Stimulated activated CD4-positive, alpha-beta T cell treated with anti-CD3 and anti-CD28 coated beads, Interleukin-15, amount 100 ng/mL, for 24 hours (primary cell): ENCODE measurements at places on chromosomes 1 and 21.

GRCh38 chr1:26856181-26856580, 6.8 kb upstream of the SFN start:
- no peak for DNase-seq

- no peak for DNase-seq
These were observed 60.8 kb upstream of the KRTAP11-1 start for GRCh38 chr21:30942192-30942591.

DNA sequence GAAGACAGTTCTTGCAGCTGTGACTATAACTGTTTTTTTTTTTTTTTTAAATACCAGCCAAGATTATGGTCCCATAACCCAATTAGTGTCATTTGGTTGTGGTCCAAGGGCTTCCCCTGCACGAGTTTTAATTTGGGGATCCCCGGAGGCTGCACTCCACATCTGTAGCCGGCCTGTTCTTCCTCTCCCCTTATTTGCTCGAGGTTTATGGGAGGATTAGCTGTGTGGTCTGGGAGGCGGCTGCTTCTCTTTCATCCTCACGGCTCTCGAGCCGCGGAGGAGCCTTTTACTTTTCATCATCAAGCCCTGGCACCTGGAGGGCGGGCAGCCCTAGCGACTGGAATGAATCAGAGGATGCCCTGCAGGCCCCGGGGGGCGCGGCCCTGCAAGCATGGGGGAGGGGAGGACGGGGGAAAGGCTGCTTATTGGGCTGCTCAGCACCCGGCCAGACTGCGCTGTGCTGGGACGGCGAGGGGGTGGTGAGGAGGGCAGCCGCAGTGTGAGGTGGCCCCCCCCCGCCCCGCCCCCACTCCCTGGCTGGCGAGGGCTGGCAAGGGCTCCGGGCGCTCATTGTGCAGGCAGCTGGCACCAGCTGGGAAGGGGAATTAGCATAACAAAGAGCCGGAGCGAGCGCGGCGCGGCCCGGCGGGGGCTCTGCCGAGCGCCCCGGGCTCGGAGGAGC, 18.5 kb downstream of the SERTAD4 start:
- peak; percentile 41 for DNase-seq

DNA sequence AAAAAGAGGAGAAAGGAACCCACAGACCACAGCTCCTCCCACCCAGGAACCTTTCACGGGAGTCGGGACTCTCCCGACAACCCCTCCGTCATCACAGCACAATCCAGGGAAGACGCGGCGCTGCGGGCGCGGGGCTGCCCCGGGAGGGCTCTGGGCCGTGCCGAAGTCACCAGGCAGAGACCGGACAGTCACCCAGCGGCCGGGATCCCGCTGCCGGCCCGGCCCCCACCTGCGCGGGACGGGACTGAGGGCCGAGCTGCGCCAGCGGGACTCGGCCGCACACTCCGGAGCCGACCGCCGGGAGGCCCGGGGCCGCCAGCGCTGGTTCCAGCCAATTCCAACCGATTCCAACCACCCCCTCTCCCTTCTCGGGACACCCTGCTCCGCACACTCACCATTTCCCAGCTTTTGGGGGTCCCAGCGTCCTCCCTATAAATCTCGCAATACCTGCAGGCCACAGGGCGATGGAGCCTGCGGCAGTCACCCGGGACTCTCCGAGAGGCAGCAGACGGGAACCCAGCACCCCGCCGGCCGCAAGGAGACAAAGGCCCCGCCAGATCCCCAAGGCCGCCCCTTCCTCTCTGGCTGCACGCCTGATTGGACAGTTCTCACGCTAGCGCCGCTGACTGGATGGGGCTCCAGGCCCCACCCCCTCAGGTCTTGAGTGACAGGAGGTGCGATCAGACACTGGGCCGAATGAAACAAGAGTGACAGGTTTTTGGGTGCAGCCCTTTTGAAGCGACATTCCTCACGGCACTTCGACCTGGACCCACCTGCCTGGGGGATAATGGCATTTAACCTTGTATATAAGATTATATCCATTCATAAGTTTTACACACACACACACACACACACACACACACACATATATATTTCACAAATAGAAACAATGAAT, at the start of gene ZNF695:
Gene ZNF695, minus strand, starts transcription at position 547 of the 895 bp plus-strand sequence. Its CDS starts 149 bp downstream, at position 398.
- DNase-seq: peak; percentile 77

DNA sequence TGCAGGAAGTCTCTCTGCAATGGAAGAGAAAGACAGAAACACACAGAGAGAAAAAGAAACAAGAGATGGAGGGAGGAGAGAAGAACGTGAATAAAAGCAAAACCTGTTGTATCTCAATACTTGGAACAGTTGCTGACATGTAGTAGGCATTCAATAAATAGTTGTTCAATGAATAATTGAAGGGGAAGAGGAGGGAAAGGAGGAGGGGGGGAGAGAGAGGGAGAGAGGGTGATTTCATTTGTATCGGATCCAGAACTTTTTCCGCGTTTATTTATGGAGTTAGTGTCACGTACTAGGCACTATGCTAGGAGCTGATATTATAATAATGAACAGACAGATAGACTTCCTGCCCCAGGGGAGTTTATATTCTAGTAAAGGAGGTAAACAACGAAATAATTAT, 144.1 kb downstream of the OMA1 start:
- DNase-seq: no peak

DNA sequence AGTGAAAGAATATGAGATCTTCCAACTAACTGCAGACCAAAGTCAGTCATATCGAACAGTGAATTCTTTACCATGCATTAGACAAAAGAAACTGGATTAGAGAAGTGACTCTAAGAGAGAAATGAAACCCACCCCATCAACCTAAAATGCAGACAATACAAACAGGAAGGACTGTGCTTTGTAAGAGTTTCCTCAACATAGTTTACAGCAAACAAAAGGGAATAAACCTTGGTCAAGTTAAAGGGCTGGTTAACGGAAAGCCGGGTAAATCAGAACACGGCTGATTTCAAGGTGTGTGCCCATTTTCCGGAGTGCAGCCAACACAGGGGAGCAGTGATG, 39.2 kb downstream of the SIPA1L2 start:
- DNase-seq: no peak

- DNase-seq: no peak
These were observed 52.6 kb upstream of the RC3H1 start for GRCh38 chr1:174074757-174075156.

GRCh38 chr1:230459465-230459864, 33.3 kb upstream of the PGBD5 start:
- no peak for DNase-seq

GRCh38 chr1:228802386-228803220, 67.3 kb downstream of the RHOU start:
- DNase-seq: no peak

- DNase-seq: no peak
These were observed 170.0 kb upstream of the L1TD1 start for GRCh38 chr1:62024690-62025089.

DNA sequence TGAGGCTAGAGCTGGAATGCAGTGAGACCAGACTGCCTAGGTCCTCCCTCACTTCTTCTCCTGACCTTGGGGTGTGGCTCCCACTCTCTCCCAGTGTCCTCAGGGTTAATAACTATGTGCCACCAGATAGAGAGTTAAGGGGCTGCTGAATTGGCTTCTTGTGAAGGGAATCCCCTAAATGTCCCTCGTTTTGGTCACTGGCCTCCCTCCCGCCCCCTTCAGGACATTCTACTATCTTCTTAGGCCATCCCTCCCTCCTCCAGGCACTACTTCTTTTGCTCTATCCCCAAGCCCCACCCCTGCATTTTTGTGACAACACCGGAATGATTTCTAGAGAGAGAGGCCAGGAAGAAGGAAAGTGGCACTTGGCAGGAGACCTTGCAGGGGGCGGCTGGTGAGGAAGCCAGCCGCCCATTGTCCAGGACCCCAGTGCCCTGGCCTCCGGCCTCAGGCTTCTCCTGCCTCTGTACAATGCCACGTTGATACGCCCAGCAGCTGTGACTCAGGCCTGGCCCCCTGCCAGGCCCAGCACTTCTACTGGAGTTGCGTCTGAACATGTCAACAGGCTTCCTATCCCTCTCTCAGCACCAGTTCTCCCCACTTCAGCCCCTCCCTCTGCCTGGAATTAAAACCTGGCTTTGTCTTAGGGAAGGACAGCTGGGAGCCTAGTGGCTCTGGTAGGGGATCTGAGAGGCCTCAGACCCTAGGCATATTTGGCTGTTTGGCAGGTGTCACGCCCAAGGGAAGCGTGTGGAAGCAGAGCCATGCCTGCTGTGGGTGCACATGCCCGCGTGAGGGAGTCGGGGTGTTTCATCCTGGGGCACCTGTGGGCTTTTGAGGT, 9.1 kb downstream of the LMNA start:
- DNase-seq: peak; percentile 79

- no peak for DNase-seq
These were observed 61.8 kb upstream of the CLDN14 start for GRCh38 chr21:36541721-36542139.

DNA sequence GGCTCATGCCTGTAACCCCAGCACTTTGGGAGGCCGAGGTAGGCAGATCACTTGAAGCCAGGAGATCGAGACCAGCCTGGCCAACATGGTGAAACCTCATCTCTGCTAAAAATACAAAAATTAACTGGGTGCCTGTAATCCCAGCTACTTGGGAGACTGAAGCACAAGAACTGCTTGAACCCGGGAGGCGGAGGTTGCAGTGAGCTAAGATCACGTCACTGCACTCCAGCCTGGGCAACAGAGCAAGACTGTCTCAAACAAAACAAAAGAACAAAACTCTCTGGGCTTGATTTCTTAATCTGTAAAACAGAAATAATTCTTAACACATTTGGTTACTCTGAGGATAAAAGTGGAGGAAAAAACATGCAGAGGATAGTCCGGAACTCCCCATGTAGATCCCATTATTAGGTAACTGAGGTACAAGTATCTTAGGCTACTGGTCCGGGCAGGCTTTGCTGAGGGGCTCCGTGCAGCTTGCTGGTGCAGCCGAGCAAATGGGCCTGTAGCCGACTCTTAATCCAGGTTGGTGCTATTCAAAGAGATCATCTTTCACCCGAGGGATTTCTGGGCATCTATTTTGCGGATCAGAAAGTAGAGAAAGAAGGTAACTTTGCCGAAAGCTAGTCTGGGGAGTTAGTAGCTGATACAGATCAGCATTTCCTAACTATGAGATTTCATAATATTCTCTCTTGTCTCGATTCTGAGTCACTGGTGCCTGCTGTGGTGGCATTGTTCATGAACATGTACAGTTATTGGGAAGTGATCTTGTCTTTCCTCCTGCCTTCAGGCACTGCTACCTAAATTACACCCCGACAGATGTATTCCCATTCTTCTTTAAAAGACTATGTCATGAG, 56.8 kb downstream of the NFIA start:
- no peak for DNase-seq

DNA sequence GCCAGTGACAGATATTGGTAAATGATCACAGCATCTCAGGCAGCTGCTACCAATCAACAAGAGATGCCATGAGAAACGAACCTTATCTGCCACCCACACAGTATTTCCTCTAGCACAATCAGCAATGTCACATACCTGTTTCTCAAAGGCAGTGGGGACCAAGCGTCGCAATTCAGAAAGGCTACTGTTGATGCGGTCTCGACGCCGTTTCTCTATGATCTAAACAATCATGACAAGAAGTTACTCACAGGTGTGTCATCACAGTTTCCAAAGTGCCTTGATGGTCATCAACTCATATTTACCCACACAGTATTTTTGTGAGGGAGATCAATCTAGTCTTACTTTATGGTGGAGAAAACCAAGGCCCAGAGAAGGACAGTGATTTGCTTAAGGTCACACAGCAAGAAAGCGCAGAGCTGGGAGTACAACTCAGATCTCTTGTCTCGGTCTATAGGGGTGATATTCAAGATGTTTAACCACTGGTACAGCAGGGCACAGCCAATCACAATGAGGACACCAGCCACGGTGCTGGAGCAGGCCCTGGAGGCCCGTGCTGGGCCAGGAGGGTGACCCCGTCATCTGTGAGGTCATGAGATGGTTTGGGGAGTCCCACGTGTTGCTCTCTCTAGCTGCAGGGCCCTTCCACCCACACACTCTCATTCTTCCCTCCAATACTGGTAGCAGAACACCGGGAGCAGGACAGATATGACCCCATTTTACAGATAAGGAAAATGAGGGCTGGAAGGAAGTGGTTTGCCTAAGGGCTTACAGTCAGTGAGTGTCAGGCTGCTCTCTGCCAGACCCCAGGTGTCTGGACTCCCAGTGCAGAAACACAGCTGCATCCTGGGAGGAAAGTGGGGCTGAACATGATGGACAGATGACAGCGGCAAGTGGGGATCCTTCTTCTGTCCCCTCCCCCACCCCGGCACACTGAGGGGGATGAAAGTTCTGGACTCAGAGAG, 7.8 kb downstream of the HEYL start:
- DNase-seq: peak; percentile 12

- DNase-seq: peak; percentile 48
These were observed 56.2 kb downstream of the ST3GAL3 start for GRCh38 chr1:43763497-43763973.

- no peak for DNase-seq
These were observed 163.7 kb upstream of the POU3F1 start for GRCh38 chr1:38210021-38210894.

GRCh38 chr1:159945483-159946241, at the start of gene IGSF9:
Gene IGSF9 (minus strand): TSS chr1:159945613. CDS start chr1:159943454, 2,159 bp downstream.
- DNase-seq: peak; percentile 82

DNA sequence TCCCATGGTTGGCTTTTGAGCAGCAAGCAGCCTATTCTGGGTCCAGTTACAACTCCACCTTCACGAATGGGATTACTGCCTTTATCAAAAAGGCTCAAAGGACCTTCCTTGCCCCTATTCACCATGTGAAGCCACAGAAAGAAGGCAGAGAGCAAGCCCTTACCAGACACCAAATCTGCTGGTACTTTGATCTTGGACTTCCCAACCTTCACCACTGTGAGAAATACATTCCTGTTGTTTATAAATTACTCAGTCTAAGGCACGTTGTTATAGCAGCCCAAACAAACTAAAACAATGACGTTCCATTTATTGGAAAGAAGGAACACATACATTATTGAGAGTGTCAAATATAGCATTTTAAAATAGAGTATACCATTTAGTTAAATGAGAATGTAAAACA, 1557.9 kb downstream of the PLA2G4A start:
- no peak for DNase-seq

GRCh38 chr1:20183616-20184271, 2.2 kb upstream of the UBXN10 start:
- no peak for DNase-seq

DNA sequence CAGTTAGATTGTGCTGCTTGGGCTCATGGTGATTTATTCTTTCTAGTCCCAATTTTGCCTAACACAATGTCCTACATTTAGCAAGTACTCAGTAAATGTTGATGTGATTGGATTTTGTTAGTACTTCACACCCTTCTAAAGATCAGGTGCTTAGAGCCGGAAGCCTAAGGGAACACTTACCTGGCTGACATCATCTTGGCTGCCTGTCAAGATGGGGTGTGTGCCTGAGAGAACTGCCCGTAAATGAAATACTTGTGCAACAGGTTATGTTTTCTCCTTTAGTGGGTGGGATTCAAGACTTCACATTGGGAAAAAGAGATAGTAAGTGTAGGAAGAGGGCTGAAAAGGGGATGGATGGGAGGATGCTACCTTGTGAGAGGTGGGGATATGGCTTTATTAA, 75.5 kb upstream of the MACF1 start:
- no peak for DNase-seq

- DNase-seq: no peak
These were observed 850 bp downstream of the PANK4 start for GRCh38 chr1:2525572-2525919.

- DNase-seq: no peak
These were observed 20.2 kb upstream of the RALGPS2 start for GRCh38 chr1:178704833-178705232.

GRCh38 chr1:52186449-52186848, 44.6 kb downstream of the ZFYVE9 start:
- DNase-seq: no peak
